DMS79 (cell line): ENCODE measurements at places on chromosomes 4 and X.

GRCh38 chrX:107654872-107655761, 26.8 kb downstream of the PRPS1 start:
- peak; percentile 8 for DNase-seq

DNA sequence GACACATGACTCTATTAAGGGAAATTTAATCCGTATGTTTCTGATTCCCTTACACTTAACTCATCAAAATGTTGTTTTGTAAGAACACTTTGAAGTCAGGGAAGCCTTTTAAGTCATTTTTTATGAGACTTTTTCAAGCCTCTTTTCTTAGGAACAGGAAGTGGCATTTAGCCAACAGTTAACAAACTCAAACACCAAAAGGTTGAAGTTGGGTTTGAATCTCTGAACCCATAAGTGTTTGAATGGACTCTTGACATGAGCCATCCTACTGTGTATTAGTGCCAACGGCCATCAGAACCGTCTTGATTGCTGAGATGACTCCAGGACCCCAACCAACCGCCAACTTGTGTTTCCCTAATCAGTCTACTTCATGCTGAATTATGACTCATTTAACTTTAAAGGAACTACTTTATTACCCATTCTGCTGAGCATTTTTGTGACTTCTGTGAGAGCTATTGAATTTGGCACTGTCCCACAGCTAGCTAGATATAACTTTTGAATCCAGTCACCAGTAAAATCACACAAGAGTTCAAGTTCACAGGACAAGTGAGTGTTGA, 209.1 kb upstream of the FAT1 start:
- no peak for DNase-seq

- DNase-seq, result no peak
These were observed 98.1 kb upstream of the VCX3B start for GRCh38 chrX:8366481-8366880.

- no peak for DNase-seq
These were observed 104.9 kb downstream of the FAM53A start for GRCh38 chr4:1579001-1579900.

- no peak for DNase-seq
These were observed 116.7 kb upstream of the TMEM164 start for GRCh38 chrX:109886122-109886761.

DNA sequence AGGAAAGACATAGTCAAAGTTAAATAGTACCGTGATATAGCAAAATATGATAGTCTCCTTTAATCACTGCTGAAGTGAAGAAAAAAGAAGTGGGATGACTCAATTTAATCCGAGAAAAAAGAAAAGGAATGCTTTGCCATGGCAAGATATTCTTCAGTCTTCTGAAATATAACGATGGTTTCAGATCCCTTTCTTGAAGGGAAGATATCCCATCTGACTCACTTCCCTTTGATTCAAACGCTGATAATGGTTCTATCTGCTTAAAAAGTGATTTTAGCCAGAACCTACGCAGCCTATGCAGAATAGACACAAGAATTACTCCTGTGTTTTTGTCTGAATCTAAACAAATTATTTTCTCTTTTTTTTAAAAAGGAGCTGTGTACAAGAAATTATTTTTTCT, 68.1 kb upstream of the FTHL17 start:
- DNase-seq, result no peak

DNA sequence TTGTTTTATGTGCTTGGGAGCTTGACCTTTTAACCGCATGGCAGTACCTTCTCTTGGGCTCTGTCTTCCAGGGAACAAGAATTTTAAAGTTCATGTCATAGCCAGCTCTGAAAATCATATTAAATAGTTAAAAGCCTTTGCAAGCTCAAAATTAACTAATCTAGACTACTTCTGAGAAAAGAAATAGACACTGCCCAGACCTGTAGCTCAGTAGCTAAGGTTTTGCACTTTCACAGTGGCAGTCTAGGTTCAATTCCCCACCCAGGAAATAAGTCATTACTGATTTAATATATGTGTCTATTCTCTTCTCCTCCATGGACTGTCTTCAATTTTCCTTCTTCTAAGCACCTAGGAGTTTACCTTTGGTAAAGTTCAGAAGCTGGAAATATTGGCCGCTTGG, 27.4 kb downstream of the HSD17B11 start:
- DNase-seq, result no peak

- DNase-seq, result no peak
These were observed 221.6 kb upstream of the EMCN start for GRCh38 chr4:100739426-100739825.

DNA sequence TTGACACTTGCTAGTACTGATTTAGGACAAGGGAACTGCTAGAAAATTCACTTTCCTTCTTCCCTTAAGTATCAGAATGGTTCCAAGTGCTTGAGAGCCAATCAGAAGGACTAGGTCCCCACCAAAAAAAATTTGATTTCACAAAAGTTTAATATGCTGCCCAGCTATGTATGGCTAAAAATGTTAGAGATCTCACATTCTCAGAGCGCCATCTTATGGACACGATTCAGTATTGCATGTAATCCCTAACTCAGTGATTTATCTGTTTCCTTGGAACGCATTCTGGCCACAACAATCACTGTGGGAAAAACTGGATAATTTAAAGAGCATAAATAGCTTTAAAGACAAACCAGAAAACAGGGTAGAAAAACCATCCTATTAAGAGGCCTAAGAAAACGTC, 255.1 kb upstream of the GPC4 start:
- DNase-seq, result no peak

GRCh38 chr4:74983253-74983635, 50.3 kb downstream of the PARM1 start:
- no peak for DNase-seq

GRCh38 chr4:3519468-3520264, 12.6 kb downstream of the LRPAP1 start:
- DNase-seq, result no peak

GRCh38 chr4:10075953-10076391, 40.6 kb downstream of the WDR1 start:
- DNase-seq, result no peak

DNA sequence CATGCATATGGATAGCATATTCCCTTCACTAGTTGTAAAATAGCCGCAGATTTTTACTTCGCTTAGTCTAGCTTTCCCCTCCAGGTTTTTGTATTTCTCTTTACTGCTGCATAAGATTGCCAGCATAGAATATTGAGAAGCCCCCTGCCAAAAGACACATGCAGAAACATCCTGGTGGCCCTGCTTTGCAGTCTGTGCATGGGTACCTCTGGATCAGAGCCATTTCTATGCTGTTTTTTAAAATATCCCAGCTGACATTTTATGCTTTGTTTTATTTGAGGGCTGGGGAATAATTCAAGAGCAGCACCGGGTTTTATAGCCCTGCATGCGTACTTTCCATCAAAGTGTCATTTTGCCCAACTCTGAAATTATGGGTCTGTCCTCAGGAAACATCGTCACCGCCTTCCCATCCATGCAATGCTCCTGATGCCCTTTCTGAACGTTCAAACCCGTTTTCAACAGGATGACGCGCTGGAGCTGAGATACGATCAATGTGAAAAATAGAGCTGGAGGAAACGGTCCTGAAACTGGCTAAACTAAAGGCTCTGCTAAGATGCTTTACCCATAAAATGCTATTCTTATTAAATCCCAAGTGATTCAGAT, 314.3 kb downstream of the EVC2 start:
- no peak for DNase-seq

- peak; percentile 2 for DNase-seq
These were observed 158.3 kb downstream of the CPE start for GRCh38 chr4:165537028-165537648.

- no peak for DNase-seq
These were observed 16.6 kb downstream of the TRIML2 start for GRCh38 chr4:188092824-188093223.

DNA sequence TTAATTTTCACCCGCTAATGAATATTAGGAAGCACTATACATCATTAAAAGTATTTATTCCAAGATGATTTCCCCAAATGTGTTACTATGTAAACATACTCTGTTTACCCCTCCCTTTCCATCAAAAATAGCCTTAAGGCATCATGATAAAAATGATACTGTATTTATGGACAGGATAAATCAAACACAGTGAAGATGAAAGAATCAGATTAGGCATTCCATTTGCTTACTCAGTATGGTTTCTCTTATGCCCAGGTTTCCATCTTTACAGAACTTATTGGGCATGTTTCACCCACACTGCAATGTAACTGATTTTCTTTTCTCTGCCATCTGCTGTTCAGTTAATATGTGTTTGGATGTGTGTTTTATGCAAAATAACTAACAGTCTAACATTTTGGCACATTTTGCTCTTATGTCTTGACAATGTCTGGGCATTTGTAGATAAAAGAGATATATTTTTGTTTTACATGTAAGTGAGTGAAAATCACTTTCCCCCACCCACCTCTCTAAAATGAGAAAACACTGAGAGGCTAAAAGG, 445.2 kb downstream of the RPA4 start:
- DNase-seq, result no peak
